ENCODE measurements at places on chromosomes 7 and 10.

GRCh38 chr10:68871105-68871711 is 29.9 kb upstream of the DDX50 start:
- DNase-seq: no peak

DNA sequence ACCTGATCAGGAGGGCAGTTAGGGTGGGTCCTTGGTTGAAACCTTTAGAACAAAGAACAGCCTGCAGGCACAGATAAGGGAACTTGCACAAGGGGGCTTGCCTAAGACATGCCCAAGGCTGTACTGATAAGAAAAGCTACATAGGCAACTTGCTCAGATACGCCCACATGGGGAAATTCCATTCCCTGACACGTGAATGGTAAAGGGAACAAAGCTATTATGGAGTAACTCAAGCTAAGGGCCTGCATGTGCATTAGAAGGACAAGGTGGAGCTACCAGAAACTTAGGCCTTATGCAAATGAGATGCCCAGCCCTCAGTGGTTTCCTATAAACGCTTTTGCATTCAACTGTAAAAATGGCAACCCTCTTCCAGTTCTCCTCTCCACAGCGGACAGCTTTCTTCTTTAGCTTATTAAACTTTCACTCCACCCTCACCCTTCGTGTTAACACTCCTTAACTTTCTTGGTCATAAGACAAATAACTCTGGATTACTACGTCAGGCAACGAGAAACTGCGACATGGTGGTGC is 1192.1 kb upstream of the CELF2 start:
- DNase-seq: no peak

- DNase-seq: no peak
Measured at GRCh38 chr10:102813734-102814452, 23.3 kb downstream of the CYP17A1 start.

DNA sequence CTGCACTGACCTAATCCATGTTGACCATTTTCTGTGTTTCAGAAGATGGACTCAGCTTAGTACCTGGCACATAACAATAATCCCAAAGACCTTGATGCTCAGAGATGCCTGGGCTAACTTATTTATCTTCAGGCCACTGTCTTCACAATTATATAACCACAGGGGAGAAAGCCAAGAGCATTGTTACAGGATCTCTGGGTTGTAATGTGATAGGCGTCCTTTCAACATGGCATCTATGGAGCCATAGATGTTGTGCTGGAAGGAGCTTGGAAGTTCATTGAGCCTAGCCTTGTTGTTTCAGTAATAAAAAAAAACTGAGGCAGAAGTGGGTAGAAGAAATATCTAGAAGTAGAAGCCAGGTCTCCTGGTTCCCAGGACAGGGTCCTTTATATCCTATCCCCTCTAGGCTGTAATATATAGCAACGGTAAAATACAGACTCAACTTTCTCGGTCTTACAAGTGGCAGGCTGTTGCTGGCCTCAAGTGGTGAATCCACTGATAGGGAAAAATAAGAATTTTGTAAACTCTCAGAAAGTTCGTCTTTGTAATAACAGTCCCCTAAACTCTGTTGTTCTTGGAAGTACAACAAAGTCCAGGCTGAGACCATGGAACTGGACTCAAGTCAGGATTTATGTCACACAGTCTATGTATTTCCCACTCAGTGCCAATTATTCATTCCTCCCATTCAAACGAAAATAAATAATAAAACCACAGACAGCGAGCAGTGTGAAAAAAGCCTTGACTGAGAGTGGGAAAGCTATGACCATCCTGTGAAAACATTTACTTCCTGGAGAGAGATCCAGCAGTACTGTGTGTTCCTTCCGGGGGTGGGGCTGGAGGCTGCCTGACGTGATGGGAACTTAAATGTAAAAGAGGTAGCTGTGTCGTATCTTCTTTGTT is 277.6 kb downstream of the REEP3 start:
- DNase-seq: no peak

DNA sequence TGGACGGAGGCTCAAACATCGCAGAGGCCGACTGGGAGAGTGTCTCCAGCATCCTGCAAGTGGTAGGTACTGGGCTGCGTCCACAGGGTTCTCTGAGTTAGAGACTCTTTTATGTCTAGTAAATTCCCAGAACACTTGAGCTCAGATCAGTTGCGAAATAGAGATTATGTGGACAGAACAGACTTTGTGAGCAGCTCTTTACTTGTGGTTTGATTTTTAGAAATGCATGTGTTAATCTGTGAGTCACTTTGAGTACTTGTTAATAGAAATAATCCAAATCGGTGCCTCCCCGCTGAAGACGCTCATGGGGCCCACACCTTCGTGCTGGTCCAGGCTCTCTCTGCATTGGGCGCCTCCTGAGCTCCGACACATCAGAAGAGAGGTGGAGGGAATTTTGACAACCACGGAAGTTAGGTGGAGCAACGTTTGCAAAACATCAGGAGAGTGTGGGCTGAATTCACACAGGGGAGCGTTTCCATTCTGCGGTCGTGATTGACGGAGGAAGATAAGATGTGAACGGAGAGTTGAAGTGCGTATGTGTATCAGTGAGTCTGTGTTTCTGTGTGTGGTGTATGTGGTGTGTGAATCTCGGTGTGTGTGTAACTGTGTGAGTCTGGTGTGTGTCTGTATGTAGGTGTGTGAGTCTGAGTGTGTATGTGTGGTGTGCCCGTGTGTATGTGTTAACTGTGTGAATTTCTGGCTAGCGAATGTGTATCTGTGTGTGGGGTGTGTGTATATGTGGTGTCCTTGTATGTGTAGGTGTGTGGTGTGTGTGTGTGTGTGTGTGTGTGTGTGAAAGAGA is 32.1 kb downstream of the PFKP start:
- DNase-seq: no peak

DNA sequence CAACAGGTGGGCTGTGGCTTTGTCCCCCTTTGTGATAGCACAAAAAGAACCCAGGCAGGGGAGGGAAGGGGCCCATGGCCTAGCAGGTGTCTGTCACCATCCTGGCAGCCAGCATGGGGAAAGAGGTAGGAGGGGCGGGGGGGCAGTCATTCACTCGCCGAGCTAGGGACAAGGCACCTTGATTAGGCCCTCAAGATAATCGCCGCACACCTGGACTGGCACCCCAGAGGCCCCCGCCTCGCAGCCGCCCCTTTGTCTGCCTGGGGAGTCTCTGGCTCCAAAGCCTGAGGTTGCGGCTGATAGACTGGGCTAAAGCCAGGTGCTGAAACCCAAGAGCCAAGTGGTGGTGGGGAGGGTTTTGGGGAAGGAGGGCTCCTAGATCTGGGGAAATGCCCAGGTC is 151.2 kb upstream of the PCBD1 start:
- DNase-seq: no peak

DNA sequence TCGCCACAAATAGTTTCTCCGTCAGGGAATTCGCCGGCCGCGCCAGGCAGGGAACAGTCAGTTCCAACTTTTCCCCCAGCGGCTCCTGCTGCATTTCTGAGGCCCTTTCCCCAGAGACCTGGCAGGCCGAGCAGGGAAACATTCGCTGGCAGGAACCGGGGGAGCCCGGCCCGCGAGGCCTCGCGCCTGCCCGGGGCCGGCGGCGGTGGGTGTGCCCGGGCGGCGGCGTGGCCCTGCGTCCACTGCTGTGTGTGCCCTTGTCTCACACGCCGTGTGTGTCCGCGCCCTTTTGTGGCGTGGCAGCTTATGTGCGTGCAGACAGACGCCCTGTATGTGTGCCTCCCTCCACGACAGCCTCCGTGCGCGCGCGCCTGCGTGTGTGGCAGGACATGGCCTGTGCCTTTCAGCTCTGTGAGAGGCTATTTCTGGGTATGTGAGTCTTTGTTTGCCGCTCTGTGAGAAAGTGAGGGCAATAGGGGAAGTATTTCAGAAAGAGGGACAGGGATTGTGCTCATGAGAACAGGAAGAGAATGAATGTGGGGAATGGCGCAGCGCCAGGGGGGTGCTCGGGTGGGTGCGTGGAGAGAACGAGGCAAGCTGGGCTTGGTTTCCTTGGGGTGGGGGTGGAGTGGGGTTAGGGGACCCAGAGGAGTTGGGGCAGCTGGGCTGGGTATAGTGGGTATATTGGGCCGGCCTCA is 689 bp upstream of the SMARCD3 start:
- DNase-seq: no peak

DNA sequence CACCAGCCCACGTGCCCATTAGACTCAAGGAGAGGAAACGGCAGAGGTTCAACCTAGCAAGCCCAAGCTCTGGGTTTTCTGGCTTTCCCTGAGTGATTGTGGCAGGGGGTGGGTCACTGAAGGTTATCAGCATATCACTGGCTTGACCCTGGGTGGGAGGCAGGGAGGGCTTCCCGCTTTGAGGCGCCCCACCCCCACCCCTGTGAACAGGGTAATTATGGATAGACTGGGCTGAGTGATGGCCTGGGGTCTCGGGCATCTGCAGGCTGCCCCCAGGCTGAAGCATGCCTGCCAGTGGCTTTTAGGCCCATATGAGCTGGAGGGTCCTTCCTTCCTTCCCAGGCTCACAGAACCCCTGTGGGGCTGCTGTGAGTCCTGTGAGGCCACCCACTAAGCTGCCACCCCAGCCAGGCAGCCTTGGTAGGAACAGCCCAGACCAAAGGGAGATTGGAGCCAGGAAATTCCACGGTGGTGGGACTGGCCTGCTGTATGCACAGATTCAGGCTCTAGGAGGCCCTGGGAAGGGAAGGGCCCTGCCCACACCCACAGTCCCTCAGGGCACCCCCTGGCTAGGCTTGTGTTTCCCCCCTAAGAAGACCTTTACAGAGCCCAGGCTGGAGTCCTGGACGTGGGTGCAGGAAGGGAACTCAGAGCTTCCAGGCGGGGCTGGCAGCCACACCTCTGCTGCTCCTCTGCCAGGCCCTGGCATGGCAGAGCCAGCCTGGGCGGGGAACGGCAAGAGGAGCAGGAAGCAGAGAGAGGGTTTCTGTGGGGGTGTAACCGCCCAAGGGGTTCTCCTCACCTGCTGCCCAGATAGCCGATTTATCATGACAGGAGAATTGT is 33.1 kb downstream of the GPRIN2 start:
- DNase-seq: no peak

GRCh38 chr10:17256627-17257026 is 28.6 kb downstream of the VIM start:
- no peak for DNase-seq

DNA sequence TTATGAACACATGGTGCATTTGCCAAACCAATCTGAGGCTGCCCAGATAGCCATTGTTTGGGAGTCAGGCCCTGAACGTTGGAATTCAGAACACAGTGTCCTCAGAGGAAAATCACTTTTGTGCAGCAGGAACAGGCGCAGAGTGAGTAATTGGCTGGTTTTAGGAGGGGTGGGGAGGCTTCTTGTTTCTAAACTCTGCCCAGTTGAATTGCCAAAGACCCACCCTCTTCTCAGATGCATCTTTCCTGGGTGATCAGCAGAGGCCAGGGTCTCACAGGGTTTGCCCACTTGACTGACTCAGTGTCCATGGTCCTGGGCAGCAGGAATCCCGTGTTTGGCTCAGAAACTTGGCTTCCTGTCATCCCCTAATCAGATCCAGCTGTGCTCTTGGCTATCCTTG is 24.3 kb downstream of the PRLHR start:
- no peak for DNase-seq

DNA sequence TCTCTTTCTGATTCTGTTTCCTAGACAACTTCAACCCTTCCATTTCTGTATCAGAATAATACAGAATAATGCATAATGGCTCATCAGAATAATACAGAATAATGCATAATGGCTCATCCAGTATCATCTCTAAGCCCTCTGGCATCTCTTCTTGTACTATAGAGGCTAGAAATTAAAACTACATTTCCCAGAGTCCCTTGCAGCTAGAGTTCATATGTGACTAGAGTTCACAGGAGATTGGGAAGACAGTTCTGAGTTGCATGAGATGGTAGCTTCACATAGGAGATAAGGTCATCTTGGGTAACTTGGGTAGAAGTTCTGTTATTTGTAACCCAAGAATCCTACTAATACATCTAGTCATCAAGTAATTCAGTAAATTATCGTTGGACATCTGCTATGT is 122.9 kb upstream of the NRBF2 start:
- no peak for DNase-seq

GRCh38 chr10:124091646-124092249 is 1.6 kb downstream of the CHST15 start:
- no peak for DNase-seq

DNA sequence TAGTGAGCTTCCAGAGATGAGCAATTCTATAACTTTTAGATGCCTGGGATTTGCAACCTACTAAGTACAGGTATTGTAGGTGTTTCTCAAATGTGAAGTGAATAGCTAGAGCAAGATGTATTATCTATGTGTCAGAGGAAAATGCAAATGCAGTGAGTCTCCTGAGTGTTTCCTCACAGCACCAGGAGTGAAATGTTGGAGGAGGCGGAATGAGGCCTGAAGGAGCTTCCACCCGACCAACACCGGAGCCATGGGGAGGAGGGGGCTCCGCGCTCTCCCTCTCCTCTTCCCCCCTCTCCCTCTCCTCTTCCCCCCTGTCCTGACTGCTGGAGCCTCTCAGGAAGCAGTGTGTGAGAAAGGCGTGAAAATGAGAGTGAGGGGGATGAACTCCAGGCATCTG is 79.9 kb upstream of the RNF32 start:
- DNase-seq: no peak

DNA sequence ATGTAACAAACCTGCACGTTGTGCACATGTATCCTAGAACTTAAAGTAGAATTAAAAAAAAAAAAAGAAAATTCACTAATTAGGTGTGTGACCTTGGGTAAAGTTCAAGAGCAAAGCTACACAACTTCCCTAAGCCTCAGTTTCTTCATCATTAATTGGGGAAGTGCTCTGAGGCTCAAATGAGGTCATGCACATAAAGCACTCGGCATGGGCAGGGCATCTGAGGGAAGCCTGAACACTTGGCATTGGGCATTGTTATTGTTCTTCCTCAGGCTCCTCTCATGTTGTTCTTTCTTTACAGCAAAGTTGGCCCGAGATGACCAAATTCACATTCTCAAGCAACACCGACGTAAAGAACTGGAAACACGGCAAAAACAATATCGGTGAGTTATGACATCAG is 21.5 kb downstream of the ALOX5 start:
- DNase-seq: no peak

GRCh38 chr7:39946693-39947092 is 3.4 kb upstream of the CDK13 start:
- DNase-seq: no peak
